ENCODE measurements at places on chromosomes 4 and X. TPM values are rescaled to one million over a fixed set of nuclear protein-coding genes. Genes with fewer than 3 reads are reported as not detected.

The TMEM271 gene
- total RNA-seq, result not detected

The EGF gene
- total RNA-seq, result 0.13 TPM

The SPANXC gene
- total RNA-seq, result not detected

The ANXA3 gene
- total RNA-seq, result 2.2 TPM

The PF4V1 gene
- not detected for total RNA-seq

The CYBB gene
- total RNA-seq, result not detected

The GUCY1B1 gene
- total RNA-seq, result 8.1 TPM

The MGARP gene
- total RNA-seq, result 29.9 TPM

The UNC5C gene
- 11.4 TPM for total RNA-seq

The GABRA4 gene
- total RNA-seq, result not detected

The PRSS12 gene
- total RNA-seq, result 8.9 TPM

The PDS5A gene
- 35.0 TPM for total RNA-seq

The CLCN4 gene
- total RNA-seq, result 4.1 TPM

The TMEM35A gene
- total RNA-seq, result 22.0 TPM

The NRK gene
- total RNA-seq, result 16.9 TPM

The ZDHHC15 gene
- 0.48 TPM for total RNA-seq

The ARR3 gene
- not detected for total RNA-seq

The PABPC1L2B gene
- not detected for total RNA-seq

The UGT2B17 gene
- not detected for total RNA-seq

The FMR1NB gene
- not detected for total RNA-seq

The IL2 gene
- total RNA-seq, result not detected

The DGAT2L6 gene
- not detected for total RNA-seq

The KLF8 gene
- total RNA-seq, result 1.7 TPM

The FRMPD3 gene
- not detected for total RNA-seq

The MAGEC2 gene
- total RNA-seq, result not detected

The CRMP1 gene
- 16.0 TPM for total RNA-seq

The CUL4B gene
- total RNA-seq, result 57.4 TPM

The BGN gene
- total RNA-seq, result 67.1 TPM

The ANTXR2 gene
- total RNA-seq, result 93.1 TPM

The ABCD1 gene
- total RNA-seq, result 14.0 TPM

The ARAP2 gene
- total RNA-seq, result under 0.01 TPM

The PAGE2 gene
- total RNA-seq, result not detected

The CCSER1 gene
- under 0.01 TPM for total RNA-seq

The FRAS1 gene
- 4.9 TPM for total RNA-seq

The GPR119 gene
- not detected for total RNA-seq

The PDHA1 gene
- 35.9 TPM for total RNA-seq

The FAM200B gene
- total RNA-seq, result 45.8 TPM

The XPNPEP2 gene
- total RNA-seq, result 1.3 TPM

The SYP gene
- not detected for total RNA-seq

The PARM1 gene
- total RNA-seq, result 0.65 TPM

The ZNF141 gene
- total RNA-seq, result 8.5 TPM

The CDX4 gene
- total RNA-seq, result not detected

The AMTN gene
- not detected for total RNA-seq

The PDE6B gene
- under 0.01 TPM for total RNA-seq

The SLC10A6 gene
- 0.16 TPM for total RNA-seq

The TMEM47 gene
- total RNA-seq, result 28.3 TPM

The SAGE1 gene
- total RNA-seq, result not detected

All from epithelial cell of alveolus of lung (primary cell).